ENCODE measurements at places on chromosomes 1 and 21.
A peak's percentile ranks its signal among the peaks of the same experiment; 100 is the strongest.

- DNase-seq: no peak
These were observed 28.2 kb upstream of the SLC30A1 start for GRCh38 chr1:211606914-211607753.

- no peak for DNase-seq
These were observed 15.6 kb upstream of the TTLL10 start for GRCh38 chr1:1157914-1158710.

DNA sequence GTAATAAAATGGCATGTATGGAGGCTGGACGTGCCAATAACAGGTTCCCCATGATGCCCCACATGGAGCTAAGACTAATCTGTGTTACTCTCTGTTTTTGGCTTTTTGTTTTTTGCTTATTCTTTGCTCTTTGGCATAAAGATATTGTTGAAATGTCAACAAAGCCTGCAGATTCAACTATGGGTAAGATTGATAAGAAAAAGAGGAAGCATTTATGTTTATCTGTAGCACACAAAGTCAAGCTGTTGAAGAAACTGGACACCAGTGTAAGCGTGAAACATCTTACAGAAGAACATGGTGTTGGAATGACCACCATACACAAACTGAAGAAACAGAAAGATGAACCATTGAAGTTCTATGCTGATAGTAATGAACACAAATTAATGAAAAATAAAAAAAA lies 402.7 kb downstream of the LTN1 start:
- no peak for DNase-seq

DNA sequence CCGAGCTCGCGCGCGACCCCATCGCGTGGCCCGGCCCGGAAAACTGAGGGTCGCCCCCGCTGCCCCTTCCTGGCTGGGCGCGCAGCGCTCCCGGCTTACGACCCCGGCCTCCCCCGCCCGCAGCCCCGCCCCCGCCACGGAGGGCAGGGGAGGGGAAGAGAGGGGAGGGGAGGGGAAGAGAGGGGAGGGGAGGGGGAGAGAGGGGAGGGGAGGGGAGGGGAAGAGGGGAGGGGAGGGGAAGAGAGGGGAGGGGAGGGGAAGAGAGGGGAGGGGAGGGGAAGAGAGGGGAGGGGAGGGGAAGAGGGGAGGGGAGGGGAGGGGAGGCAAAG lies 6.7 kb upstream of the ANKRD65 start:
- DNase-seq: no peak

GRCh38 chr1:35120458-35121133 lies 41.4 kb downstream of the ZMYM1 start:
- no peak for DNase-seq

- DNase-seq: no peak
These were observed 41.6 kb downstream of the NUAK2 start for GRCh38 chr1:205279986-205280385.

GRCh38 chr1:110850627-110851026 lies 22.3 kb upstream of the CD53 start:
- DNase-seq: no peak

- no peak for DNase-seq
These were observed 18.0 kb downstream of the CD244 start for GRCh38 chr1:160844447-160845232.

DNA sequence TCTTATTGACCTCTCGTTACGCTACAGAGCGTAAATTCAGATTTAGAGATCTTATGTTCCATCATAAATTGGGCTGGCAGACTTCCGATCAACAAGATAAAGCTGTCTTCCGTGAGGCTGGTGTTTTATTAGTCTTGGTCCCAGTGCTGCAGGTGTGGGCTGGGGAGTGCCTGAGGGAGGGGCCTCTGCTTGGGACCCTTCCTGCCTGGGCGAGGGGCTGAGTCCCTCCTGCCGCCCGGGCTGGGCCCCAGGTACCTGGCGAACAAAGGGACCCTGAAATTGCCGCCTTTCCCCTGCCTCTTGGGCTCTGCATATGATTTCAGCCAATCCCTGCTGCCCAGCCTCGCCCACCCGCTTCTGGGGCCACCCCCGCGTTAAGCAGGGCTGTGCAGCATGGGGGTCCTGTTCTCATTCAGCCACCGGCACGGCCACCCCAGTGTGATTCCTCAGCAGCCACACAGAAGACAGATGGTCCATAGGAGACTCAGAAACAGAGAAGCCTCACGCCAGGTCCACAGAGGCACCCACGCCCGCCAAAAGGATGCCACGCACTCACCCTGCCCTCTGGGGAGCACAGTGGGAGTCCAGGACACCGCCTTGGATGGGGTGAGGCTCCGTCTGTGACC lies 6.1 kb upstream of the SAMD11 start:
- DNase-seq: no peak

DNA sequence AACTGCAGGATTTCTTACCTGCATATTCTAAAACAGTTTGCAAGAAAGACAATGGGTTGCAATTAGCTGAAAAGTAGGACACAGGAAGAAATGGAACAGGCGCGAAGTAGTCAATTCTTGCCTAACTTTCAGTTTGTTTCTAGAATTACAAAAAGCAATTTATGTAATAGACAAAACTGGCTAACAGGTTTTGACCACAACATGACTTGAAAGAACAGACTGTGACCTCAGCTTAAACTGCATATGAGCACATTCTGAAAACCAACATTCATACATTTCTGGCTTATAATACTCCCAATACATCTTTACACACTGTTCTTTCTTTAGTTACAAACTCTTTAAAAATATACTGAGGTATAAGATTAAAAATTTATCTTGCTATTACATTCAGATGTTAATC lies 405.9 kb upstream of the B3GALT2 start:
- no peak for DNase-seq

DNA sequence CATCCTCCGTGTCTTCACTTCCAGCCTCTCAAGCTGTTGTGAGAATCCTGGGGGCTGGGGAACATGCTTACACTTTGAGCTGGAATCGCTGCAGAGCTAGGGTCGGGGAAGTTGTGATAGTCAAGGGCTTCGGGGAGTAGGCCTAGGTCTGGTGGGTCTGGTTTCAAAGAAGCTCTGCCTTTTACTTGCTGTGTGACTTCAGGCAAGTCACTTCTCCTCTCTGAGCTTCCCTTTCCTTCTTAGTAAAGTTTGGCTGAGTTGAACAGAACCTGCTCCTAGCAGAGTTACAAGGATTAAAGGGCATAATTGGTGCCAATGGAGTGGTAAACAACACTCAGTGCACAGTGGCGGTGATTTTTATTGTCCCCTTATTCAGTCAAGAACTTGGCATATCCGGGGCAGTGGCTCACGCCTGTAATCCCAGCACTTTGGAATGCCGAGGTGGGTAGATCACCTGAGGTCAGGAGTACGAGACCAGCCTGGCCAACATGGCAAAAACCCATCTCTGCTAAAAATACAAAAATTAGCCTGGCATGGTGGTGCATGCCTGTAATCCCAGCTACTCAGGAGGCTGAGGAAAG lies 25.7 kb downstream of the ARHGEF19 start:
- DNase-seq: no peak

DNA sequence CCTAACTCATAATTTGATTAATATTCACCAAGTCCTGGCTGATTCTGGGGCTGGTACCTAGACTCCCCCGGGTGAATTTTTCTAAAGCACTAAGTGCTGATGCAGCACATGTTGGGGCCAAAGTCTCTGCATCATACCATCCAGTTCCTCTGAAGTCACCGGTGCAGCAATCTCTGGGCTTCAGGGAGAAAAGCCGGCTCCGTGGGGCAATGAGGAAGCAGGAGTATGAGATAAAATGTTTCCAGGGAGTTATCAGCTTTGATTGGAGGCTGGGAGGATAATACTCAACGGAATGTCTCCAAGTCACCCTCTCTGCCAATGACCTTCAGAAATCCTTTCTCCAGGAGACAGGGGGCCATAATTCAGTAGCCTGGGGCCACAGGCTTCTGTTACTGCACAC lies 1.2 kb downstream of the FCAMR start:
- no peak for DNase-seq

DNA sequence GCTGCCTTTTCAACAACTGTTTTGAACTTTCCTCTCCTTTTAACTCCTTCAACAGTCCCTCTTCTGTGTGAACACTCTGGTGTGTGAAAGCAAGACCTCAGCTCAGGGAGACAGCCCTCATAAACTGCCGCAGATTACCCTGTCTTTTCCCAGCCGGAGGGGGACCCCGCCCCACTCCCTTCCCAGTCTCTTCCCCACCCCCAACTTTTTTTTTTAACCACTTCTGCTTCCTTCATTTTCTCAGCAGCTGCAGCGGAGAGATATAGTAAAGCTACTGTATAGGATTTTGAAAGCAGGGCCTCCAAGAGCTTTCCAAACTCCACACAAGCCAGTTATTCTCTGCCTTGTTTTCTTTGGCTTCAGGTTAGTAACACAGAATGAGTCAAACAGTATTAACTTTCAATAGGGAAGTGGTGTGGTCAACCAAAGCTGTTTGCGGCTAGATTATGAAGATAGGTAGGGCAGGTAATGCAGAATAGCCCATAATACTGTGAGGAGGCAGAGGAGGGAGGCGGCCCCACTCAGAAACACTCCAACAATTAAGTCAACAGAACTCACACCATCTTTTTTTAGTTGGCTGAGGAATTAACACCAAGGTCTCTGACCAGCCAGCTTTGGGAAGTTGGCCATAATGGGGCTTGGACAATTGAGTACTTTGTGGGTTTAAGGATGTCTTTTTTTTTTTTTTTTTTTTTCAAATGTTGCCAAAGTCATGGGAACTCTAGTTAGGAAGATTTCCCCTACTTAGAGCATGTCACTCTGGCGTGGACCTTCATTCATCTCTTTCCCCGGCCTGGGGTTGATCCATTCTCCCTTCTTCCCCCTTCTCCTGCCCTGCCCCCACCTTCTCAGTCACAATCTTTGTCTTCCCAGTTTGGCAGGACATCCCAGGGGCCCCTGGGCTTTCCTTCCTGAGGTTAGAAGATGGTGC lies 177.0 kb downstream of the CLIC6 start:
- peak; percentile 71 for DNase-seq

All from non-pigmented ciliary epithelial cell (primary cell).